Activated CD8-positive, alpha-beta memory T cell treated with anti-CD3 and anti-CD28 coated beads, Interleukin-2, amount 10 ng/mL, durations not matched to agents 7 days and 5 days (primary cell): ENCODE measurements at places on chromosomes 2 and 18. TPM values are rescaled to one million over a fixed set of nuclear protein-coding genes. Genes with fewer than 3 reads are reported as not detected.

The RAB31 gene
- total RNA-seq, result not detected

The PKDCC gene
- total RNA-seq, result not detected

The WNT6 gene
- total RNA-seq, result not detected

The CD207 gene
- total RNA-seq, result not detected

DNA sequence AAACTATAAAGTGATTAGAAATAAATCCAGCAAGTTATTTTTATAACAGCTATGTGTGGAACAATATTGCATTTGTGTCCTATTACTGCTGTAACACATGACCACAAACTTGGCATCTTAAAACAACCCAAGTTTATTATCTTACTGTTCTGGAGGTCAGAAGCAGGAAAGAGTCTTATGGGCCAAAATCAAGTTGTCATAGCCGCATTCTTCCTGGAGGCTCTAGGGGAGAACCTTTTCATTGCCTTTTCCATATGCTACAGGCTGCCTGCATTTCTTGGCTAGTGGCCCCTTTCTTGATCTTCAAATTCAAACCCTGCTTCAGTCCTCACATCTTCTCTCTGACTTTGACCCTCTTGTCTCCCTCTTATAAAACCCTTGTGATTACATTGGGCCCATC, 27.0 kb upstream of the HNRNPLL start:
- no peak for DNase-seq

DNA sequence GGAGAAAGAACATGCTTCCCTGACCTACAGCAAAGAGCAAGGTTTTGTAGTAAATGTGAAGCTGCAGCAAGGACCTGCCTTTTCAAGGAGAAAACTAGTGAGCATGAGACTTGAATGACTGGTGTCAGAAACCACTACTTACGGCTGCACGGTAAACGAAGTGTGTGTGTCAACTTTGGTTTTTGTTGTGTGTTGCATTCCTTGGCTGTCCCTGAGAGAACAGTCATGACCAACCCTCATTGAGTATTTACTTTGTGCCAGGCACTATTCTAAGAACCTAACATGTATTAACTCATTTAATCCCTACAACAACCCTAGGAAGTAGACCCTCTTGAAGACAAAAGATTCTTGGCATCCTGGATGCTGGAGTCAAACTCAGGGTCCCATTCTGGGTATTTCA, 22.8 kb downstream of the ACMSD start:
- no peak for DNase-seq

GRCh38 chr2:208467564-208467963, 61.0 kb downstream of the PTH2R start:
- DNase-seq, result no peak

DNA sequence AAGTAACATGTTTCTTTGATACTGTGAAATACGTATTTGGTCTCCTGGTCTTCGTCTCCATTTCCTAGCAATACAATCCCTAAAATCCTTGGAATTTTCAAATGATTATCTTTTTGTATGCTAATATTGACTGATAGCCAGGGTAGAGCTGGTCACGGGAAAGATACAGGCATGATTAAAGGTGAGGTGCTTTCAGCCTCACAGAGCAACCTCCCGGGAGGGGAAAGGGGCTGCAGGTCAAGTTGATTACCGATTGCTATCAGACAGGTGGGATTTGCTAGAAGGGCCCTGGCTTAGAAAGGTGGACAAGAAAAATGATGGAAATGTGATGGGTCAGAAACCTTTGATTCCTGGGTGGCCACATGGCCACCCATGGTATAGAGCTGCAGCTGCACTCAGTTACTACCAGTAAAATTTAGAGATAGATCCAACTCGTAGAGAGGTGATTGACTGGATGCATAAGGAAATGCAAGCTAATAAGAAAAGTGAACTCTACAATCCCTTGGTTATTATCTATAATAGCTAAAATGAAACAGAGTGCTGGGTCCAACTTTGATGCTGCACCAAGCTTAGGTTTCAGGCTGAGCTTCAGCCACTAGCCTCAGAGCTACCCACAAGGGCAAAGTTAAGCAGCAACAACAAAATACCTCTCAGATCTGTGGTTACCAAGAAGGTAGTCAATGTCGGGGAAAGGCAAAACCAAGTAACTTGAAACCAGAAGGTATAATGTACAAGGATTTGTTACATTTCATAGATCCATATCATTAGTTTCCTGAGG, 15.3 kb downstream of the YPEL5 start:
- DNase-seq, result no peak

DNA sequence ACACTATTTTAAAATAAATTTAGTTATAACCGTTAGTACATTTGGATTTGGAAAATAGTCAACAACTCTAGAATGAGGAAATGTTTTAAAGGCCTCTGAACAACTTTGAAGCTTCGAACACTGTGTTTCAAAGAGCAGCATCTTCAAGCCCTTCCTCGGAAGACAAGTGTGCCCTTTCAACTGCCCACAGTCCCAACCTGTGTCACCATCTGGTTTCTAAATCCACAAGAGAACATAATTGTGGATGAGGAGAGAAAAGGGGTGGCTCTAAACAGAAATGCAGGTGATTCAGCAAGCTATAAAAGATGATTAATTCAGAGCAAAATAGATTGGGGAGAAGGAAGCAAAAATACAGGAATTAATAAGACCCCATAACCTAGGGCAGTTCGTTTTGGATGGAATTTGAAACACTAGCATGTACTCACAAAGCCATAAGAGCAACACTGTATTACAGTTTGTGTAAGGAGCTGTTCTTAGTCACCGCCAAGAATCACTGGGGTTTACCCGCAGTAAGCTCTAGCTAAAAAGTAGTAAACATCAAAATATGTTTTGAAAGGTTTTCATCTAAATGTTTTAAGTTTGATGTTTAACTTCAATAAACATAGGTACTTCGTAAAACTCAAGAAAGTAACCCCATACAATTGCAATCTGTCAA, 160.7 kb downstream of the EIPR1 start:
- no peak for DNase-seq

DNA sequence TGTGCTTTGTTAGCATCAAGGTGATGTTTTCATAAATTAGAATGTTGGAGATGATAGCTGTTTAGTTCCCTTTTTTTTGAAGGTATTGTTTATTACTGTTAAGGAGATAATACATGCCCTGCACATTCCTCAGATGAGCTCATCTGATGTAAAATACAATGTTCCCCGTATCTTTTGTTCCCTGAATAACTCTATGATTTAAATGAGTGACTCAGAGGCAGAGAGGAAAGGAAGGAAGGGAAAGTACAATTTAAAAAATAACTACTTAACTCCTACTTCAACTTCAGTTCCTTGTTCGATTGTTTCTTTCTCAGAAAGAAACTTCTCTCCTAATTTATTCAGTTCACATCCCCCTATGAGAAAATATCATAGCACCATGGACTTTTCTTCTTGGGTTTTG, 208.7 kb downstream of the KCNE4 start:
- DNase-seq, result no peak

- DNase-seq, result no peak
These were observed 100.9 kb downstream of the BAZ2B start for GRCh38 chr2:159515441-159515840.

DNA sequence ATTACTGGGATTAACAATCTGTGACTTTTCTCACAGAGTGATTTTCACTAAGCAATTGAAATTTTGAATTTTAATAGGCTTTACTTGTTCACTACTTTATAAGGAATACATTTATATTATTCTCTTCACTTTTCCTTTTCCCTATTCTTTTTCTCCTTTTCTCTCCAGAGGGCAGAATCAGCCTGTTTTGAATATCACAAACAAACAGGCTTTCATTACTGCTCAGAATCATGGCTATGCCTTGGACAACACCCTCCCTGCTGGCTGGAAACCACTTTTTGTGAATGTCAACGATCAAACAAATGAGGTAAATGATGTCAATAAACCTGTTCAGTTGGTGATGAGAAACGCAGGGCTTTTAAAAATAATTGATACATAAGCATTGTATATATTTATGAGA, 35.3 kb downstream of the CPS1 start:
- DNase-seq, result no peak
